ENCODE measurements at places on chromosomes 16 and 17.

DNA sequence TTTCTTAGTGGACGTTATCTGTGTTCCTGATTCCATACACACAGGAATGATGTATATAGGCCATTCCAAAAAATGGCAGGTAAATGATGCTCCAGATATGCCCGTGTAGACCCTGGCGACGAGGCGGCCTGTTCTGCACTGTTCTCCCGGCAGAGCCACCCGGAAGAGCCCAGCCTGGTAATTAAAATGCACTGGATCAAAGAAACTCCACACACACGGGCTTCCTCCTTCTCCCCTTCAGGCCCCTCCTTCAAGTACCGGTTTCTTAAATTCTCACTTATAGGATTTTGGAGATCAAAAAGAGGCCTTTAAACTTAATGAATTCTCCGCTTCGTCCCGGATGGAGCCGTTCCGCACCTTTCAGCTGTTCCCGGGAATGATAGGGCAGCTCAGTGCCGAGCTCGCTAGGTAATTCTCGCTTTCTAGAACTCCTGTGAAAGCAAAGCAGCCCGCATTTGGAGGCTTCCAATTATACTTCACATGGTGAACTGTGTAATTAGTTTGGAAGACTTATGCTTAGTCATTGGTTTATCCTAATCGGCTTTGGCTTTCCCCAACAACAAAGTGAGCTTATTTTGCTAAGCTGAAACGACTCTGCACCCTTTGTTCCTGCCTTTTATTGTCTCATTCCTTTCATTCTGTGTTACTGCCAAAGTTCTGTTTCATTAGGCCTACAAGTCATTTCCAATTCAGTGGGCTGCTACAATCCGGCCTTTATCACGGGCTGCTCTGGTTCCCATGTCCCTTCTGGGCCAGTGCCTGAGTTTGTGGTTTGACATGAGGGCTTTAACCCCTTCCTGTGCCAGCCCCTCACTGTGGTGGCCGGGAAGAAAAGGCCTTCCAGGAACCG lies 150.0 kb downstream of the MSI2 start:
- no peak for DNase-seq

- no peak for DNase-seq
Observed at GRCh38 chr17:75920045-75920560, 15.4 kb upstream of the MRPL38 start.

- DNase-seq, result peak; percentile 63
Observed at GRCh38 chr16:11071829-11072228, 127.5 kb downstream of the CLEC16A start.

GRCh38 chr17:28076144-28076543 lies 33.7 kb downstream of the NLK start:
- DNase-seq, result peak; percentile 8

DNA sequence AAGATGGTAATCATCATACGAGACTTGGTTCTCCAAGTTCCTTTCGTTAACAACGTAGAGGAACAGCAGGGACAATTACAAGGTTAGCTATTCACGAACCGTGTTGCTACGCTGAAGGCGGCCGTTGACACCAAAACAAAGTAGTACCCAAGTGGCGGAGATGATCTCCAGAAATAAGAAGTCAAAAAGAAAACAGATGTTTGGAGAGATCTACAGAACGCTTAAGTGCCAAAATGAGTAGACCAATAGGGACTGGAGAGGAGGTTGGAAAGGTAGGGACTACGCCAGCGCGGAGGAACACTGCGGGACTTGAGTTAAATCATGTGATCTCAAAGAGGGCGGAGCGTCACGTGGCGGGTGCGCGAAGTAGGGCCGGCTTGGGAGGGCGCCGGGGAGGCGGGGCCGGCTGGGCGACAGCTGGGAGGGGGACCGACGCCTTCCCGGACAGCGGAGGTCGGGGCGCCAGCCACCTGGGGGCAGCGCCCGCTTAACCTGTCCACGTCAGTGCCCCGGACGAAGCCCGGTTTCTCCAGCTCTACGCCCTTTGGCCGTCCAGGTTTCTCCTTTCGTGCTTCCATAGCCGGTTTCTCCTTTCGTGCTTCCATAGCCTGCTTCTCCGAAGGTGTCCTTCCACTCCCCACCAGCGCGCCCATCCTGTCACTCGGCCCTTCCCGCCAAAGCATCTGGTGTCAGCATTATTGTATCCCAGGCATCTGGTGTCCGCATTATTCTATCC lies 636 bp upstream of the GABARAP start:
- peak; percentile 95 for DNase-seq

GRCh38 chr17:81428948-81429774 lies 33.9 kb downstream of the BAHCC1 start:
- no peak for DNase-seq

DNA sequence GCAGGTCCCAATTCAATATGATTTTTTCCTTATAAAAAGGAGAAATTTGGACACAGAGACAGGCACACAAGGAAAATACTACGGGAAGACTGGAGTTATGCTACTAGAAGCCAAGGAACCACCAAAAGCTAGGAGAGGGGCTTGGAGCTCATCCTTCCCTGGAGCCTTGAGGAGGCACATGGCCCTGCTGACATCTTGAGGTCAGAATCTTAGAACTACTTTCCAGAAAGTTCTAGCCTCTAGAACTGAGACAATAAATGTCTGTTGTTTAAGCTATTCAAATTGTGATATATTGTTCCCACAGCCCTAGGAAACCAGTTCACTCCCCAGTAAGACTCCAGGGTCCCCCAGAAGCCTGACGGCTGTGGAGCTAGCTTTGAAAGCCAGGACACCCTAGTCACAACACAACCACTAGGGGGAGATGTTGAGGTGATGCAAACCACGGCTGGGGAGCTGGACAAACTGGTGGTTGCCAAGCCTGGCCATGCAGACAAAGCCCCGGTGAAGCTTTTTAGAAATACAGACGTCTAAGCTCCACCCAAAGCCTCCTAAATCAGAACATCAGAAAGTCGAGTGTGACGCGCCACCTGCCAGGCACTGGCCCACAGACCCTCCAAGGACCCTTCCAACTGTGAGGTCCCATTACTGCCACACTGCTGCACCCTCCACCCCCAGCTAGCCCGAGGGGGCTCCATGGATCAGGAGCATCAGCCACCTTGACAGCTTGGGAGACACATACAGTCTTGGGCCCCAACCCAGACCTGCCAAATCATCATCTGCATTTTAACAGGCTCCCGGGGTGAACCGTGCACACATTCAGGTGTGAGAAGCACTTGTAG lies 106.4 kb downstream of the SLC39A11 start:
- DNase-seq, result peak; percentile 80

- no peak for DNase-seq
Observed at GRCh38 chr16:80079072-80079471, 461.7 kb upstream of the DYNLRB2 start.

DNA sequence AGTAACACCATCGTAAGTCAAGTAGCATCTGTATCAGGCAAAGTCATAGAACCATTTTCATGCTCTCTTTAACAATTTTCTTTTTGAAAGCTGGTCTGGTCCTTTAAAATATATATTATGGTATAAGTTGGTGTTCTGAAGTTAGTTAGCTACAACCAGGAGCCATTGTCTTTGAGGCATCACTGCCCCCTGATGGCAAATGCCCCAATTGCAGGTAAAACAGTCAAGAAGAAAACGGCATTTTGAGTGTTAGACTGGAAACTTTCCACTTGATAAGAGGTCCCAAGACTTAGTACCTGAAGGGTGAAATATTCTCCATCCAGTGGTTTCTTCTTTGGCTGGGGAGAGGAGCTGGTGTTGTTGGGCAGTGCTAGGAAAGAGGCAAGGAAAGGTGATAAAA lies 14.1 kb downstream of the TP53 start:
- peak; percentile 71 for DNase-seq

GRCh38 chr16:79767421-79768275 lies 167.1 kb upstream of the MAF start:
- DNase-seq, result no peak

GRCh38 chr16:54429029-54429428 lies 142.4 kb upstream of the IRX3 start:
- no peak for DNase-seq
